ENCODE measurements at places on chromosomes 7 and 10. TPM values are rescaled to one million over a fixed set of nuclear protein-coding genes. Genes with fewer than 3 reads are reported as not detected.

Gene STAG3
- total RNA-seq: 1.2 TPM

Gene EBLN1
- not detected for total RNA-seq

Gene RBM28
- 49.7 TPM for total RNA-seq

Gene GRM3
- not detected for total RNA-seq

Gene TMEM236
- total RNA-seq: 0.07 TPM

Gene AEBP1
- total RNA-seq: 242 TPM

Gene TMEM273
- not detected for total RNA-seq

Gene FRG2B
- total RNA-seq: not detected

Gene CYP26A1
- 0.49 TPM for total RNA-seq

Gene ASZ1
- not detected for total RNA-seq

Gene TDRD1
- not detected for total RNA-seq

Gene SPDYE5
- total RNA-seq: not detected

Gene PLPP4
- 3.0 TPM for total RNA-seq

Gene DYNC1I1
- 17.4 TPM for total RNA-seq

Gene CCL24
- total RNA-seq: not detected

Gene CALML3
- total RNA-seq: not detected

Gene RAB19
- total RNA-seq: not detected

Gene STOX1
- total RNA-seq: 1.9 TPM

Gene ARF5
- total RNA-seq: 143 TPM

Gene SPDYE1
- total RNA-seq: not detected

Gene GRM8
- not detected for total RNA-seq

Gene PLEKHS1
- total RNA-seq: not detected

Gene ASB4
- total RNA-seq: not detected

Gene LRRC18
- total RNA-seq: not detected

Gene TLX1
- total RNA-seq: not detected

Gene CCT6A
- 97.2 TPM for total RNA-seq

Gene PHKG1
- total RNA-seq: 0.24 TPM

Gene CRPPA
- 5.2 TPM for total RNA-seq

Gene TNS3
- total RNA-seq: 320 TPM

Gene DPCD
- 13.9 TPM for total RNA-seq

Gene NFE2L3
- total RNA-seq: 0.52 TPM

Gene AGK
- 23.6 TPM for total RNA-seq
